ENCODE measurements at places on chromosomes 2 and 18. TPM values are rescaled to one million over a fixed set of nuclear protein-coding genes. Genes with fewer than 3 reads are reported as not detected.

The SOX11 gene
- total RNA-seq, result under 0.01 TPM

The MOGAT1 gene
- total RNA-seq, result not detected

The GPR75 gene
- 1.3 TPM for total RNA-seq

The NEUROD1 gene
- not detected for total RNA-seq
